ENCODE measurements at places on chromosomes 1 and 21. TPM values are rescaled to one million over a fixed set of nuclear protein-coding genes. Genes with fewer than 3 reads are reported as not detected.
A peak's percentile ranks its signal among the peaks of the same experiment; 100 is the strongest.

GRCh38 chr1:225859151-225859550 lies 23.0 kb downstream of the TMEM63A start:
- DNase-seq = no peak

DNA sequence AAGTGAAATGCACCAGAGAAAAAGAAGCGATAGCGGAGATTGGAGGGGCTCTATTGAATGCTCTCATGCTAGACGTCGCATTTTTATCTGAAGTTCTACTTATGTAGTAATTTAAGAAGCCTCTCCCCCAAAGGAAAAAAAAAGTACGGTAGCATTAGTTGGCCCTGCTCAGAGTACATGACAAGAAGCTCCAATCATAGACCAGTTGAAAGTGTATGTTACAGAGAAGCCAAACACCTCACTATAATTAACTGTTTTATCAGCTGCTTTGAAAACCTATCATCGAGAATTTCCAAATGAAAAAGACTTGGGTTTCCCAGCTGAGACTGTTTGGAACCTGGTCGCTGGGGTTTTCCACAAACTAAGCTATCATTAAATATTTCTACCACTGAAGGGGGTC lies 19.6 kb upstream of the OVAAL start:
- DNase-seq = no peak

- no peak for DNase-seq
These were observed 17.2 kb upstream of the MEF2D start for GRCh38 chr1:156517748-156518147.

LCE4A gene
- not detected for total RNA-seq

C21orf91 gene
- 3.8 TPM for total RNA-seq

GRCh38 chr1:25869909-25870606 lies 5.5 kb downstream of the PAQR7 start:
- no peak for DNase-seq

GRCh38 chr1:156508205-156508954 lies 7.8 kb upstream of the MEF2D start:
- DNase-seq = peak; percentile 41

- DNase-seq = no peak
These were observed 65.9 kb upstream of the TIAM1 start for GRCh38 chr21:31409831-31410487.

DNA sequence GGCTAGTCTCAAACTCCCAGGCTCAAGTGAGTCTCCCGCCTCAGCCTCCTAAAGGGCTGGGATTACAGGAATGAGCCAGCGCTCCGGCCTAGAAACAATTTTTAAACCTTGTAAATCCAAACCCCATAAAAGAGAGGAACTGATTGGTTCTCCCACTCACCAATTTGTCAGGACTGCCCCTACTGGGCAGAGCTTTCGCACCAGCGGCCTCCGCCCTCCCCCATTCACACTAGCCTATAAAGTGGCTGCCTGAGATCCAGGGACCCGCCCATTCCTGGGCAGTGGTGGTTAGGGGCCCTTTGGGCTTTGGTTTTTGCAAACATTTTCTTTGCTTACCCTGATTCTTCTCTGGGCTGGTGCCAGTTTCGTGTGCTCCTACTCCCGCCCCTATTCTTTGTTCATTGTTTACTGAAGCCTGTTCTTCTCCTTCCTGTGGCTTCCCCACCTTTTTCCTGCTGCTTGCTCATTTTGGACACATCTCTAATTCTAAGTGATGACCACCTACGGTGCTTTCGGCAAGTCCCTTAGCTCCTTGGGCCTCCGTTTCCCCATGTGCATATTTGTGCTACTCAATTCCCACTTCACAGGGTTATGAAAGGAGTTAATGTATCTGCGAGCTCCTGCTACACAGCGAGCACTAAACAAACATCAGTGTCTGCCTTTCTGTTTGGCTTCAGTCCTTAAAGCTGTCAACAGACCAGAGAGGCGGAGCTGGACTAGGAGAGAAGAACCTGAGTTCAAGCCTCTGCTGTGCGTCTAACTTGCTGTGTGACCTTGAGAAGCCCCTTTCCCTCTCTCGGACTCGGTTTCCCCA lies 39.8 kb upstream of the CLIC4 start:
- peak; percentile 88 for DNase-seq

- DNase-seq = no peak
These were observed 146.8 kb downstream of the DYRK1A start for GRCh38 chr21:37513383-37513782.

DNA sequence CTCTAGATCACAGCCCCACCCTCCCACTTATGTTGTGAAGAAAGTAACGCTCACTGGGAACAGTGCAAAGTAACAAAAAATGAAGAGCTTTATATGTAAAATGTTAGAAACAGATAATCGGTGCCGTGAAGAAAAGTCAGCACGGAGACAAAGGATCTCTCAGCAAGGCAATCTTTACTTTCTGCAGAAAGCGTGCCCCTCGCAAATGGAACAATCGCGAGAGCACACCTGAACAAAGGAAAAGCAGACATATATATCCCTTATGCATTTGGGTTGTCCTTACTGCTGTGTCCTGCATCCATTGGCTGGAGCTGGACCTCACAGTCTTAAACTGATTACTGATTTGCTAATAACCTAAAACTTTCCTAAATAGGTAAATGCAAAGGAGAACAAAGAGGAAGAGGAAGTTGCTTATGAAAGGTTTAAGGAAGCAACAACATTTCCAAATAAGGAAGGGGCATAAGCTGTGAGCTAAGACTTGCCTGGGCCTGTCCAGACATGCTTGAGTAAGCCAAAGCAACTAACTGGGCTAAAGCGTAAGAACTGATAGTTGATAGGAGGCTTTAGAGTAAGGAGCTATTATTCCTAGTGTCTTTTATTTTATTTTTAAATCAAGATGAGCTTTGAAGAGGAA lies 89.7 kb downstream of the GTF2B start:
- no peak for DNase-seq

DNA sequence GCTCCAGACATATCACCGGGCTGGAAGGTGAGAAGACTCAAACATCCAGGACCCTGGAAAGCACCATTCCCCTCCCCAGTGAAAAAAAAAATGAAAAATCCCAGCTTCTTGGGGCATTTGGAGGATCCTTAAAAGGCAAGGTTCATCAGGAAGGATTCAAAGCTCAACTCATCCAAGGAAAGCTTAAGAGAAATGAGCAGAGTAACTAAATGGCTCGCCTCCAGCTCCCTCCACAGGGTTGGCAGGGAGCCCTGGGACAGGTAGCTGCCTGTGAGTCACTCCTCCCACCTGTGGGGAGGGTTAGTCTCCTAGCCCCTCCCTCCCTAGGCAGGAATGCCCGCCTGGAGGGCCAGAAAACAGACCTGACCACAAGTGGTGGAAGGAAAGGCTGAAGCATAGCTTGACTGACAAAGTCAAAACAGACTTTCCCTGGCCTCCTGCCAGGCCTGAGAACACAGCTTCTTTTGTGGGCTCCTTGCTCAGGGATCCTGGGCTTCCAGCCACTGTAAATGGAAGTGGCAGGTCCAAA lies 712 bp upstream of the LAMB3 start:
- DNase-seq = peak; percentile 97

LYSMD1 gene
- 7.2 TPM for total RNA-seq

- DNase-seq = peak; percentile 44
These were observed 138.4 kb downstream of the SYT2 start for GRCh38 chr1:202571719-202572339.

GRCh38 chr1:67382292-67382691 lies 47.9 kb downstream of the SERBP1 start:
- DNase-seq = no peak

- no peak for DNase-seq
These were observed 6.4 kb downstream of the PBX1 start for GRCh38 chr1:164565357-164565756.

GRCh38 chr1:227937838-227938145 lies 9.9 kb downstream of the WNT9A start:
- no peak for DNase-seq

ZMYND12 gene
- 2.9 TPM for total RNA-seq

DNA sequence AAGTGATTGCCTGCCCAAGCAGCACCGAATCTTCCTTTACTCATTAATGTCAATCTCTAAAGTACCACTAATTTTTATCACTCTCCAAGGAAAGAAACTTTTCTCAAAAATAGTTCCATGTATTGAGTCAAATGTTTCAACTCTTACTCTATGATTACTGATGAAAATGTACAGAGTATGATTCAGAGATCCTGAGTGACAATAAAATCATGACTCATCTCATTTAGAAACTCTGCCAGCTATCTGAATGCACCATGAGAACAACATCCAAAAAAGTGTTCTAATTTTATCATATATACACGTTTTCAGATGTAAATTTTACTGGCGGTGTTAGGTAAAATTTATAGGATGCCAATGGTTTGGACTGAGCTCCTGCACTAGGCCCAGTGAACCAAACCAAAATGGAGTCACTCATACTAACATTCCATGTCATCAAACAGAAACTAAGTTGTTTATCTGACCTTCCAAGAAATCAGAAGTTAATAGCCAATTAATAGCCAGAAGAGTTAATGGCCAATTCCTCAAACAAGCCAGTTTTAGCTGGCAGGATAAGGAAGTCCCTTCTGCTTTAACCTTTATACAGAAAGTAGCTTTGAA lies 22.6 kb downstream of the PLPPR5 start:
- DNase-seq = no peak

MAP3K7CL gene
- 1.9 TPM for total RNA-seq

DNA sequence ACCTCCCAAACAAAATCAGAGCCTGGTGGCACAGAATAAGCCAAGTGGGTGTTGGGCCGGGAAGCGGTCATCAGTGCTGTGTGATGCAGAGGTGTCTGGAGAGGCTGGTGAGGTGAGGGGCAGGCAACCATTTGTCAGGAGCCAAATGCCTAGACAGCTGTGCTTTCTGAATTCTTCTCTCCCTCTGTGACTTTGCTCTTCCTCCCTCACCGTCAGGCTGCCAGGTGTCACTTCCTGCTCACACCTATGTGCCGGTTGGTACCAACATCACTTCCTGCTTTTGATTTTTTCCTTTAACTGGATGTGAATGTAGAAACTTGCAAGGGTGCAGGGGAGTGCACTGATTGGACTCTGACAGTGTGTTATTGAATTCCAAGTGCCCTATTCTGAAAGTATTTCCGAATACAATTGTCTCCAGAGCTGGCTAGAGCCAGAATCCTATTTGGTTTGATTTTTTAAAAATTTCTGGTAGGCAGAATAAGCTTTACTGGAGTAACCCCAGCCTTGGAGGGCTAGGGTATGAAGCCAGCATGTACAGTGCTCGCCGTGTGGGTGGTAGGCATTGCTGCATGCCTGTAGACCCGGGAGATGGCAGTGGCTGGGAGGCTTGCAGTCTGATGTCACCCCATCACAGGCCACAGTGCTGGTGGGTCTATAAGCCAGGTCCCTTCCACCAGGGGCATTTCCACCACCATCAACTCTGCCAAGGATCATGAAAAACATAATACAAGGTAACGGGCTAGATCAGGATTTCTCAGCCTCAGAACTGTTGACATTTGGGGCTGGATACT lies 210.9 kb downstream of the KAZN start:
- DNase-seq = no peak

- DNase-seq = no peak
These were observed 111.5 kb downstream of the SEC16B start for GRCh38 chr1:177858332-177858821.

GRCh38 chr1:157948312-157949073 lies 45.0 kb upstream of the KIRREL1 start:
- DNase-seq = peak; percentile 42

MYBPHL gene
- not detected for total RNA-seq

DNA sequence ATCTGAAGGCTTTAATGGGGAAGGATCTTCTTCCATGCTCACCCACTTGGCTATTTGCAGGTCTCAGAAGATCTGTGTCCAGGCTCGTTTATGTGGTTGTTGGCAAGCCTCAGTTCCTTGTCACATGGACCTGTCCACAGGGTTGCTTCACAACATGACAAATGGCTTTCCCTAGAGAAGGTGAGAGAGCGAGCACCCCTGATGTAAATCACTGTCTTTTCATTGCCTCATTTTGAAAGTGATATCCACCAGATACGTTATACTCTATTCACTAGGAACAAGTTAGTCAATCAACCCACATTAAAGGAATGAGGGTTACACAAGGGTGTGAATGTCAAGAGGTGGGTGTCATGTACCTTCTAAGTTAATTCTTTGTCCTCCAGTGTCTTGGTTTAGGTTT lies 433.3 kb downstream of the RPS6KC1 start:
- DNase-seq = no peak

DNA sequence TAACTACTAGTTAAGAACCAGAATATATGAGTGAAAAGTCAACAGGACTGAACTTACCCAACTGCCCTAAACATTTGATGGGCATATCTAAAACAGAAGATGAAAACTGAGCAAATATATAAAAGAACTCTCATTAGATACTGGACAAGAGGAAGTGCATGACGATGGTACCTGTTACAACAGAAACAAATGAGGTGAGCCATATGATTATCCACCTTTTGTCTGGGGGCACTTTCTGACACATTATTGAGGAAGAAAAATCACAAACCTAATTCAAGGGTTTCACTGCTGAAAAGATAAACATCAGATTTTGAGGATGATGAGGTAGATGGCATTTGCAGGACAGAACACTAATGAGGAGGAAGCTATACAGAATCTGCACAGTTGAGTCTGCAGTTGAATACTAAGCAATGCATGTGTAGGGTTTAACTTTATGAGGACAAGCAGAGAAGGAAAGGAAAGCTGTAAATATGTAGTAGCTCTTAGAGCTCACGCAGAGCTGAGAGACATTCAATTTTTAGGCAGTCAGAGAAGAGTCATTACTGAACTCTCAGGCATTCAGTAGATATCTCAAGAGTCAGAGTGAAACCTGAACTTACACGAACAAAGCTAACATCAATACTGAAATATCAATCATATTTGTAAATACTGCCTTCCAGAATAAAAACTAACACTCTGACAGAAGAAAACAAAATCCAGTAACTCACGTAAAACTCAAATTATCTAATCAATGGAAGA lies 262.1 kb downstream of the AKT3 start:
- DNase-seq = no peak

GRCh38 chr1:1080951-1081310 lies 6.8 kb upstream of the RNF223 start:
- no peak for DNase-seq

LCE3D gene
- not detected for total RNA-seq

DNA sequence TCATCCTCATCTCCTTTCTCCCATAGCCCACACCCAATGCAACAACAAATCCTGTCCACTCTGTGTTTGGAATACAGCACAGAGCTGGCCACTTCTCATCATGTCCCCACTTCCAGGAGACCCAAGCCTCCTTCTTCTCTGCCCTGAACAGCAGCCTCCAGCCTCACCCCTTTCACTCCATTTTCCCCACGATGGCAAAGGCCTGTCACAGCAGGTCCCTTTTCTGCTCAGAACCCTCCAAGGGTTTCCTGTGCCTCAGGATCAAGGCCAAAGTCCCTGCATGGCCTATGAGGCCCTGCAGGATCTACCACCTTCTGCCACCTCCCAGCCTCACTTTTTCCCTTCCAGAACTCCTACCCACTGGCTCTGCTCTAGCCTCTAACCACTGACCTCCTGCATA lies 78.5 kb downstream of the CSMD2 start:
- no peak for DNase-seq
